Neural crest cell (in vitro differentiated cells): ENCODE measurements at places on chromosomes 6 and 20. TPM values are rescaled to one million over a fixed set of nuclear protein-coding genes. Genes with fewer than 3 reads are reported as not detected.
A peak's percentile ranks its signal among the peaks of the same experiment; 100 is the strongest.

Gene KIAA0408
- total RNA-seq = 39.1 and 40.7 TPM in 2 replicates

Gene HLA-DMB
- 0.59 and 0.63 TPM in 2 replicates for total RNA-seq

Gene GPR6
- not detected in 2 replicates for total RNA-seq

Gene PXDC1
- 4.8 and 5.4 TPM in 2 replicates for total RNA-seq

Gene GDAP1L1
- total RNA-seq = 10.0 and 10.9 TPM in 2 replicates

Gene ECT2L
- not detected in 2 replicates for total RNA-seq

Gene SLC17A3
- not detected in 2 replicates for total RNA-seq

Gene RCAN2
- 3.6 TPM in 2 replicates for total RNA-seq

Gene HLA-DOA
- 1.7 and 2.8 TPM in 2 replicates for total RNA-seq

- no peak for DNase-seq
Observed at GRCh38 chr20:21219686-21220085, 83.4 kb upstream of the XRN2 start.

GRCh38 chr6:42947950-42948349 is 12.6 kb upstream of the GNMT start:
- no peak for DNase-seq

DNA sequence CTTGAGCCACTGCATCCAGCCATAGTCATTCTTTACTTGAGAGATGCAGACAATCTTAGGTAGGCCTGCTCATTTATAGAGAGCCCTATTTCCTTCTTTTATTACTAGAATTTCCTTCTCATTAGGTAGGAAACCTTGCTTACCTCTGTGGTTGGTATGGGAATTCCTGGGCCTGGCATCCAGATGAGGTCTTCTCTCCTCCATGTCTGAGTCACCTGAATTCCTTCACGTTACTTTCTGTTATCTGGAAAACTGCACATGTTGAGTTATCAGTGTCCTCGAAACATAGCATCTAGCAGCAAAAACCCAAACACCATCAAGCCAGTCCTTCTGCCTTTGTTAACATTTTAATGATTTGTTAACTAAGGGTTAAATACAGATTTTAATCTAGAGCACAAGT is 2.2 kb downstream of the ZNFX1 start:
- DNase-seq = no peak

DNA sequence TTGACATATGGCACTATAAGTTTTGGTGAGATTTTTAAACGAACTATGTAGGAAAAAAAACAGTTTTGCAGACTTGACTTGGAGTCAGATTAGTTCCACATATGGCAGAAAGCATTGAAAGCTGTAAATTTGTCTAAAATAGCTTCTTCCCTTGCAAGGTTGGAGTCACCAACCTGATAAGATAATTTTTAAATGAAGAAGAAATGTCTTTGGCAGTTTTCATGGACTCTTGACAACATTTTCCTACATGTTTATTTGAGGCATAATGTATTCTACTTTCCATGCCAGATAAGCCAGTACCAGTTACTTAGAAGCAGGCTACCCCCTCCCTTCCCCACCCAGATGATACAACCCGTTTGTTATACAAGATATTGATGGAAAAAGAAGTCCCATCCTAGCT is 5.2 kb downstream of the KLHL32 start:
- no peak for DNase-seq

- no peak for DNase-seq
Observed at GRCh38 chr6:126805861-126806260, 312.6 kb upstream of the RSPO3 start.

DNA sequence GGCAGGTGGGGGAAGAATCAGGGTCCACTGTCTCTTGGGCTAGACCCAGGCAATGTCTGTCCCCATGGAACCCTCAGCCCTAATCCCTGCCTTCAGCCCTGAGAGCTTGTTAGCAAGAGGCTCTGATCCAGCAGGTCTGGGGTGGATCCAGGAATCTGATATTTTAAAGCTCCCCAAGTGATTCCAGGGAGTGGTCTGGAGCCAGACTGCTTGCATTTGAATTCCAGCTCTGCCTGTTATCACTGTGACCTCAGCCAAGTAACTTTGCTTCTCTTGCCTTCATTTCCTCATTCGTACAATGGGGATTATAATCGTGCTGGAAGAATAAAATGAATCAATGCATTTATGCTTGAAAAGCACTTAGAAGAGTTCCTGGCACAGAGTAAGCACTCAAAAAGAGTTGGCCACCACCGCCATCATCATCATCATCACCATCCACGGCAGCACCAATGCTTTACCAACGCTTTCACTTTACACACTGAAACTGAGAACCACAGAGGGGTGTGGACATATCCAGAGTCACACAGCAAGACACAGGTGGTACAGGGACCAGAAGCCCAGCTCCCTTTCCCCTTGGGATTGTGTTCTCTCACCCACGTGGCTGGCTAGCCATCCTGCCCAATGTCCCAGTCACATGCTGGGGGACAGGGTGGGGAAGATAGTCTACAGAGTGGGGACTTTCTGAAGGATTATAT is 75.7 kb upstream of the RALY start:
- DNase-seq = no peak

DNA sequence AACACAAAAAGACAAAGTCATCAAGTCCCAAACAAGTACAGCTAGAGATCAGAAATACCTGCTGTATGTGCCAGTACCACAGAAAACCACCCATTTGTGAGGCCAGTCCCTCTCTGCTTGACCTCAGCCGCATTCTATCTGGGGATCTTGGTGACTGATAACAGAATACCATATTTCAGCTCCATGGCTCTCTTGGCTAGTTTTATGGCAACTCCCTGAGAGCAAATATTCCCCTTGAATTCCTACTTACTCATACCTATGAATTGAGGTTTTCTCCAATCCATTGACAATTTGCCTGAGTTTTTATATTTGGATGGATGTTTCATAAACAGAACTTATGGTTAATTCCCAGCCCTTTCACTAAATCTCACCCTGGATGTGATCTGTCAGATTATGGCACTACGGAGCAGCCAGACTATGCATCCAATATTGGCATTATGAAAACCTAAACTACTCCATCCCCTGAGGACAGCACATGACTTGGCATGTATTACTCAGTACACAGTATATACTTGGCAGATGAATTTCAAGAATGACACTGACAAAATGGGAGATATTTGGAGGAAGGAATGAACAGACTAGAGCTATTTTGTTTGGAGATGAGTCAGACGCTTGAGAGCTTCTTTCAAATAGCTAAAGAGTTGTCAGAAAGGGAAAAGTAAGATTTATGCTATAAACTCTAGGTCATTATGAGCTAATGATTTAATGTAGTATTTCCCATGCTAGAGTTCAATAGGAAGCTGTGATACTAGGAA is 95.7 kb downstream of the PRDM1 start:
- no peak for DNase-seq

- no peak for DNase-seq
Observed at GRCh38 chr20:38090061-38090460, 56.5 kb downstream of the RPRD1B start.

GRCh38 chr6:17962436-17963031 is 24.9 kb downstream of the KIF13A start:
- DNase-seq = no peak

GRCh38 chr6:159908535-159908934 is 17.7 kb downstream of the MAS1 start:
- DNase-seq = no peak

- DNase-seq = no peak
Observed at GRCh38 chr6:1665214-1665613, 55.5 kb downstream of the FOXC1 start.

DNA sequence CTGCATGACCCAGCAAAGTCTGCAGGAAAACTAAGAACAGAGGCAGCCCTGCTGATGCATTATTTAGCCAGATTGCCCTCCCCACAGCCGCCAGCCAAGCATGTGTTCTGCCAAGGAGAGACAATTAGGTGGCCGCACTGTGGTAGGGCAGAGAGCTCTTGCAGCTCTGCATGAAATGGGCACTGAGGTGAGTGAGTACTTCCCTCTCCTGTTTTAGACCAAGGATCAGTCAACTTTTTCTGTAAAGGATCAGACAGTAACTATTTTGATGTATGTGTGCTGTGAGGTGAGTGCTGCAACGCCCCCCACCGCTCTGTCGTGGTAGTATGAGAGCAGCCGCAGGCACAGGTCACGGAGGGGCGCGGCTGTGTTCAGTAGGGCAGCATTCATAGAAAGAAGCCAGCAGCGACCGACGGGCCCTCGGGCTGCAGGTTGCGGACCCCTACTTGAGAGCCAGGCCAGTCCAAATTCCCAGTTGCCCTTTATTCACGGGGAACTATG is 23.8 kb upstream of the FAM50B start:
- DNase-seq = peak; percentile 16

DNA sequence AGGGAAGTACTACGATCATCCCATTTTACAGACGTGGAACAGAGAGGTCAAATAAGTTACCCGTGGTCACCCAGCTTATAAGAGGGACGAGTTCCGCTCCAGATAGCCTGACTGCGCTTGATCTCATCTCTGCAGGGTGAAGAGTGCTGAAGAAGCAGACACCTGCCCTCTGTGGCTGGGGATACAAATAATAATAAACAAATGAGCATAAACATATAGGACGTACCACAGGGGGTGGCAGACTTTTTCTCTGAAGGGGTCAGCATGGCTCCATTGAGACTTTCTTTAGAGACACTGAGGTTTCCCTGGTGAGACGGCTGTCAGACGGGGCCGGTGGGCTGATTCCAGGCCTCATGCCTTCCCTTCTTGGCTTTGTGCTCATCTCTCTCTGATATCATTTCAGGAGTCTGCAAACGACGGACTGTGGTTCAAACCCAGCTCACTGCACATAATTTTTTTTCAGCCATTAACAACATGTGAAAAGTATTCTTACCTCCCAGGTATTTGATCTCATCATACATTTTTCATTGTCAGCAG is 47.1 kb downstream of the IRF4 start:
- DNase-seq = no peak

DNA sequence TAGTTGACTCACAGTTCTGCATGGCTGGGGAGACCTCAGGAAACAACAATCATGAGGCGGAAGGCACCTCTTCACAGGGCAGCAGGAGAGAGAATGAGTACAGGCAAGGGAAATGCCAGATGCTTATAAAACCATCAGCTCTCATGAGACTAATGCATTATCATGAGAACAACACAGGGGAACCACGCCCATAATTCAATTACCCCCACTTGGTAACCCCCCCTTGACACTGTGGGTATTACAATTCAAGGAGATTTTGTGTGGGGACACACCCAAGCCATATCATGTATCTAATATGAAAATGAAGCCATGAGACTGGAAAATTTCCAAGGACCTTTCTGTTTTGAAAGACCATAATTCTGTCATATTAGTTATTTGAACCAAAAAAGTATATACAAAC is 342.4 kb upstream of the PLCB4 start:
- no peak for DNase-seq

DNA sequence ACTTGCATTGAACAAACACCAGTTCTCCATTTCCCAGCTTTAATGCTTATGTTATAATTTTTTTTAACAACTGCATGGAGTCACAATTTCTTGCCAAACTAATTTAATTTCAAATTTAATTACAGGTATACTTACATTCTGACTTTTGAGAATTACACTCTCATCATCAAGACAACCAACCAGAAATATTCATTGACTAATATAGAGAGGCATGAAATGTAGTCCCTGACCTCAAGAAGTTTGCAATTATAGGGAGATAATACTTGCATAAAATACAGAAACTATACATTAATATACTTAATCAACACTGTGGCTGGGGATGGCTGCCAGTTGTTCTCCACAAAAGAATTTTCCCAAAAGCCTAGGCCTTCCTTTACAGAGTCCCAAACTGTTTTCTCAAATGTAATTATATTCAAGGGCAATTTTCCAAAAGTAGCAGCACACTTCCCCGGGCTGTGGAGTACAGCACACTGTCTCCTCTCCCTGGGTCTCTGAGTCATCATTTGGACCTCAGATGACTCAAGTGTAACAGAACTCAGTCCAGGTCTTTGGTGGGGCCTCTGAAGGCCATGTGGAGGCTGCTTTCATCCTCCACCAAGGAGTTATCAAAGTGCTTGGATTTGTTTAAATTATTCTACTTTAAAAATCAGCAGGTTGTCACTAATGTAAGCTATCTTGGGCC is 114.1 kb downstream of the KIF16B start:
- no peak for DNase-seq

DNA sequence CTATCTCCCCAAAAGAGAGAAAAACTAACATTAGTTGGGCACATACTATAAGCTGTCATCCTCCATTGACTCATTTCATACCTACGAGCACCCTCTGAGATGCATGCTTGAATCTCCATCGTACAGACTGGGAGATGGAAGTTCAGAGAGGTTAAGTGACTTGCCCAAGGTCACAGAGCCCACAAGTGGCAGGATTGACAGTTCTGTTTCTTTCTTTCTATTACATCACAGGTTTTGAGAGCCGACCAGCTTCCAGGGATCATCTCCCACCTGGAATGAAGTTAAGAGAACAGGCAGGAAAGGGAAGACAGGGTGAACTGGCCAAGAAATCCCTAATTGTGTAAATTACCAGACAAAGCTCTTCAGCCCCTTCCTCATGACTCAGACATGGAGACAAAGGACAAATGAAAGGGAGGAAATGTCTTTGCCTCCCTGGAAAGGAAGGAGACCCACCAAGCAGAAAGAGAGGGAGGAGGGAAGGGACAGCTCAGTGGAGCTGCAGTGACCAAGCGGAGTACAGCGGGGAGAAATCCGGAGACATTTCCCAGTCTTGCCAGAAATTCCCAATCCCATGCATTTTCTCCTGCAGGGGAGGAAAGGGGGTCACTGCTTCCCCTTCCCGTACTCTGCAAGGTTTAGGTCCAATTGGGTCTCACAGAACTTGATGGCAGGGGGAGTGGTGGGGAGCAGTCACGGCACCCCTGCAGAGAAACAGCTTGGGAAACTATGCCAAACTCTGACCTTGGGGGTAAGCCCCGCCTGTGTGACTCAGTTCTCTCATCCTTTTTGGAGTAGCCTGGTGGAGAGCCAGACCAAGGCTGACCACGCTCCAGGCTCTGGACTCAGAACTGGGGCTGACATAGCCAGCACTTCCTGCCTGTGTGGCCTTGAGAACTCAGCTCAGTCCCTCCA is 154.3 kb downstream of the ANKRD60 start:
- DNase-seq = no peak

DNA sequence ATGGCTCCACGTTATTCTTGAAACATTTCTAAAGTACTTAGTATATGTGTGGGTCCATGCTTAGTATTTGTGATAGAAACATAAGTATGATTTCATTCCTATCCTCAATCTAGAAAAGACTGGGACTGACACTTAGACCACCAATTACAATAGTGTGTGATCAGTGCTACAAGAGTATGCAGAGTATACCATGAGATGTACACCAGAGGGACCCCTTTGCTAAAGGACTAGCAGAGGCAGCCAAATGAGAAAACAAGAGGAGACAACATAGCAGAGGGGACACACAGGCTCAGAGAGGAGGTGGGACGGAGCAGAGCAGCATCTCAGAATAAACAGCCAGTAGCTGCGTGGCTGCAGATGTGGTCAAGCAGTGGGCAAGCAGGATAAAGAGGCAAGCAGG is 21.0 kb downstream of the RMND1 start:
- no peak for DNase-seq

DNA sequence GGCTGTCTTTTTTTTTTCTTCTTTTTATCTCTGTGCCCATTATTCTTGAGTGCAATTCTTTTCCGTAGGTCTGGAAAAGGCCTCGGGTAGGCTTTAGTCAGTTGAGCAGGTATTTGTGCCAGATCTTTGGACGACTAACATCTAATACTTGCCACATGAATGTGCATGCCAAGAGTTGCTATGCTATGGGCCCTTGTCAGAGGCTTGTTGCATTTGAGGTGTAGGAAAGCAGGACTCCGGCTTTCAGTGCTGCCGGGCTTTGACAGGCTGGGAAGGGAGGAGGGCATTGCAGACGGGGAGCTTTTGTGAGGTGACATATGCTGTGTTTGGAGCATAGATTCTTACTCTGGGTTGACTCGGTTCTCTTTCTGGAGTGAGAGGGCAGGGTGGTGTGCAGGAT is 10.2 kb downstream of the LRRC1 start:
- no peak for DNase-seq
